H4 (cell line): ENCODE measurements at places on chromosomes 4 and X. TPM values are rescaled to one million over a fixed set of nuclear protein-coding genes. Genes with fewer than 3 reads are reported as not detected.

The ETNPPL gene
- 0.10 TPM in 1 of 2 replicates, not detected in the other for total RNA-seq

The CCNA2 gene
- 119 and 132 TPM in 2 replicates for total RNA-seq

The SHOX gene
- 0.08 TPM in 1 of 2 replicates, not detected in the other for total RNA-seq

The ADRA2C gene
- 1.7 TPM in 2 replicates for total RNA-seq

The DGKQ gene
- total RNA-seq = 5.1 and 5.7 TPM in 2 replicates

The ITGB1BP2 gene
- total RNA-seq = 1.4 TPM in 1 of 2 replicates, not detected in the other

The UGT2B15 gene
- total RNA-seq = not detected in 2 replicates

- peak; percentile 30 for DNase-seq
Observed at GRCh38 chr4:177093964-177094363, 215.7 kb upstream of the NEIL3 start.

- DNase-seq = no peak
Observed at GRCh38 chr4:109850601-109851000, 2.7 kb downstream of the LRIT3 start.

DNA sequence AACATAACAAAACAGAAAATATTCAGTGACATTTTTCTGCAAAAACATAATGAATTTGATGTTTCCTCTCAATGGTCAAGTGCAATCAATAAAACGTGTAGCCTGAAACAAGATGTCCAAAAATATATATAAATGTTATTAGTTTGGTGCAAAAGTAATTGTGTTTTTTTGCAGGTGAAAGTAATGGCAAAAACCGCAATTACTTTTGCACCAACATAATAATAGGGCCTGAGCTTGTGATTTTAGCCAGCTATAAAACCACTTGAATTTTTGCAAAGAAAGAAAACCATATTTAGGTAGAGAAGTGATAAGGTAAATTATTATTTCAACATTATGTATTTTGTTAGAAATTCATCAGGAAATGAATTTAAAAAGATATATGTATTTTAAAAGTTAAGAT is 475.3 kb upstream of the AMOT start:
- DNase-seq = no peak

GRCh38 chr4:24121395-24122175 is 231.7 kb upstream of the PPARGC1A start:
- no peak for DNase-seq

GRCh38 chrX:77628294-77629025 is 157.6 kb downstream of the ATRX start:
- DNase-seq = no peak

DNA sequence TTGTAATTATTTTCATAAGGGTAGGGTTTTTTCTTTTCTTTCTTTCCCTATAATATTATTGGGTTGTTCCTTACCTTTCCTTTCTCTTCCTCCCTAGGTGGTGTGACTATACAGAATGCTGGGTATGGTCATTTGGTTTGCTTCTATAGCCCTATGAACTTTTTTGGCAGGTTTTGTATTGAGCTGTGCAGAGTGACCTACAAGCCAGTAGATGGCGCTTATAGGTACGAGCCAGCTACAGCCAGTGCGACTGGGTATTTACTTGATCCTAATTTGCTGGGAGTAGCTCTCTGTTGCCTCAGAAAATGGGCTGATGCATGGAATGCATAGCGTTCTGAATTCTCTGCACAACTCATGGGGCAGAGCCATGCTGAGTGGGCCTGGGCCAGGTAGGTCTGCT is 423.3 kb downstream of the MAGEE1 start:
- DNase-seq = no peak

DNA sequence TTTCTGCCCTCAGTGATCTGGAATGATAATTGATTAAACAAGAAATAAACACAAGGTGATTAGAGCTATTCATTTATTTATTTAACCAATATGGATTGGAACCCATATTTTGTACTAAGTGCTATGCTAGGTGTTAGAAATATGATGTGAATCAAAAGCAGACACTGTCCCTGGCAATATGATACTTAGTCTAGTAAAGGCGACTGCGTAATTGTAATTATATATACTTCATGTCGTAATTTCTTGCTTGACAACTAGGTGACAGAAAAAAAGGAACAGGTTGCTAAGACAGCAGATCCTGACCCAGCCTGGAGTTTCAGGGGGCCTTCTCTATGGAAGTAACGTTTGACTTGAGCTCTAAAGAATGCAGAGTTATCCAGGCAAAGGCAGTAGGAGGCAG is 236.5 kb upstream of the F9 start:
- DNase-seq = no peak

DNA sequence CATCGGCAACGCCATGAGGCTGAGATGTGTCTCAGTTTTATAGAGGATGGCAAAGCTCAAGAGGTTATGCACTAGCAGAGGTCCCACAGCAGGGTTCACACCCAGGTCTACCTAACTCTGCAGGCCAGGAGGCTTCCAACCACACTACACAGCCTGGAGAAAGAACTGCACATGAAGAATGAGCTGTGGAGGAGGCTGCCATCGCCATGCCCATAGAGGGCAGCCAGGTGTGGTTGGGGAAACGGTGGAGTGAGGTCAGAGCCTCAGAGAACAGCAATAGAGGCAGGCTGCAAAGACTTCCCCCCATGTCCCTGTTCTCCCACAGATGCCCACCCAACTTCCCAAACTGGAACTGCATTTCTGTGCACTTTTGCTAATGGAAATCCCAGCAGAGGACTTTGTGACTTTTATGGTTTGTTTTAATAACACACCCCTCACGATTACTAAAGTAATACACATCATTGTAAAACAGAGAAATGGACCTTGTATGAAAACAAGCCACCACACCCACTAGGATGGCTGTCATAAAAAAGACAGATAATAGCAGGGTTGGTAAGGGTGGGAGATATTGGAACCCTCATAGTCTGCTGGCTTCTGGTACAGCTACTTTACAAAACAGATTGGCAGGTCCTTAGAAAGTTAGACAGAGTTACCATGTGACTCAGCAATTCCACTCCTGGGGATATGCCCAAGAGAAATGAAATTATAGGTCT is 58.9 kb upstream of the PROM1 start:
- no peak for DNase-seq

DNA sequence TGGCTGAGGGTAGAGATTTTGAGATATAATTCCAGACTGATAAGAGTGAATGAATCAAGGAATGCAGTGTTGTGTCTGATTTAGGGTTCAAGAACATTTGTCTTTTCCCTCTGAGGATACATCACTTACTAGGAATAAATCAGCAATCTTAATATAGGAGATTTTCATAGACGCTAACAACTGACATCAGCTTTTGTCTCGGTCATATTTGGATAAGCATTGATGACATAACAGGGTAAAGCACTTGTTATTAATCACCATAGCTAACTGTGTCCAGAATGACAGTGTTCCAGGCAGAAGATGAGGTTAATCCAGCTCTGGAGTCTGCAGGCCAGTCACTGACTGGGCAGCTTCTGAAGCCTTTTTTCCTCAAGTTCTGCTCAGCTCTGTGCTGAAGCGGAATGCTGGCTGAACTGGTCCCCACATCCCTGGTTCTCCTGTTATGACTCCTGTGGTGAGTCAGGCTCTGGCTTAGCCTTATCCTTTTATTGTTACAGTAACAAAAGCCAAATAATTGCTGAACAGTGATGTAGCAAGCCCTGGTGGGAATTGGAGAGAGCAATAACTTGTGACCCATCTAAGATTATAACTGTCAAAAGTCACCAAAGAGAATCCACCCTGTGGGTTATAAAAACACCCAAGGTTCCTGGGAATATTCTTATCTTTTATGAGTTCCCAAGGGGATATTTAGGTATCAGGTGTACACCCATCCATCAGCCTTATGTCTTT is 41.8 kb downstream of the FNIP2 start:
- peak; percentile 80 for DNase-seq

DNA sequence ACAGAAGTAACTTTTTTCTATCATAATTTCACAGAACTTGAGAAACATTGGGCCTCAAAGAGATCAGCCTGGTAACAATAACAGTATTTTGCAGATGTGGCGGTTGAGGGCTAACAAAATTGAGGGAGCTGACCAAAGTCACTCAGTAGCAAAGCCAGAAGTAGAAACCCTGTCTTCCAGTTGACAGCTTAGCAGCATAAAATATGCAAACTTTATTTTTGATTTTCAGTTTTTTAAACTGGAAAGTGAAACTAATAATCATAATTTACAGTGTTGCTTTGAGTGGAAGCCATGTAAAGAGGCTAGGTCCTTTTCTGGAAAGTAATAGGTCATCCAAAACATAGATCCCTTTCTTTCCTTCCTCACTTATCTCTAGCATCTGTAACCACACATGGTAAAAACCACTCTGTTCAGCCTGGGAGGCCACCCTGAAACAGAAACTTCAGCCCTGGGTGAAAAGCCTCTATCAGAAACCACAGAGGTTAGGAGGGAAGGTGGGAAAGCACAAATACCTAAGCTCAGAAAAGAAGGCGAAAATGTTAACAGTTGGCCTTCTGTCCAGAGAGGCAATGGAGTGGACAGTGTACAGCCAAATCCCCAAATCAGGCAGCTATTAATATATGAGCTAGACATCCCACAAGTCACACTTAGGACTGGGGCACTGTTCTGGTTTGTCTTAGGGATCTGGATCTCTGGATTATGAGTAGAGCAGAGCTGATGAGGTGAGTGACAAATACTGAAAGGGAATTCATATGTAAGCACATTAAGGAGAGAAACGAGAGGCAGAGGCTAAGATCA is 61.1 kb upstream of the ARSJ start:
- peak; percentile 77 for DNase-seq

DNA sequence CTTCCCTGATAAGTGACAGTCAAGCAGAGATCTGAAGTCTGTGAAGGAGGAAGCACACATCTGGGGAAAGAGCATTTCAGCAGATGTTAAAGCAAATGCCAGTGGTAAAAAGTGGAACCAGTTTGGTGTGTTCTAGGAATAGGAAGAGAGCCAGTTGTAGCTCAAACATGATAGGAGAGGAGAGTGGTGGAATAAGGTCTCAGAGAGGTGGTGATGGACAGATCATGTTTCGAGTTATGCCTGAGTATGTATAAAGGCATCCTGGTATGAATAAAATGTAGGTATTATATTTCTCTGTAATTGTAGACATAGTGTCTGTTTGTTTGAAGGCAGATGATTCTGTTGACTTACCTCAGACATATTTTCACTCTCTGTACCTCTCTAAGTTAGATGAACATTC is 89.1 kb downstream of the LARP7 start:
- DNase-seq = no peak

- DNase-seq = no peak
Observed at GRCh38 chr4:150023489-150023888, 54.8 kb upstream of the DCLK2 start.

GRCh38 chr4:73868206-73869129 is 725 bp upstream of the CXCL1 start:
- no peak for DNase-seq

GRCh38 chr4:33078145-33078544 is 2358.0 kb downstream of the PCDH7 start:
- DNase-seq = no peak

DNA sequence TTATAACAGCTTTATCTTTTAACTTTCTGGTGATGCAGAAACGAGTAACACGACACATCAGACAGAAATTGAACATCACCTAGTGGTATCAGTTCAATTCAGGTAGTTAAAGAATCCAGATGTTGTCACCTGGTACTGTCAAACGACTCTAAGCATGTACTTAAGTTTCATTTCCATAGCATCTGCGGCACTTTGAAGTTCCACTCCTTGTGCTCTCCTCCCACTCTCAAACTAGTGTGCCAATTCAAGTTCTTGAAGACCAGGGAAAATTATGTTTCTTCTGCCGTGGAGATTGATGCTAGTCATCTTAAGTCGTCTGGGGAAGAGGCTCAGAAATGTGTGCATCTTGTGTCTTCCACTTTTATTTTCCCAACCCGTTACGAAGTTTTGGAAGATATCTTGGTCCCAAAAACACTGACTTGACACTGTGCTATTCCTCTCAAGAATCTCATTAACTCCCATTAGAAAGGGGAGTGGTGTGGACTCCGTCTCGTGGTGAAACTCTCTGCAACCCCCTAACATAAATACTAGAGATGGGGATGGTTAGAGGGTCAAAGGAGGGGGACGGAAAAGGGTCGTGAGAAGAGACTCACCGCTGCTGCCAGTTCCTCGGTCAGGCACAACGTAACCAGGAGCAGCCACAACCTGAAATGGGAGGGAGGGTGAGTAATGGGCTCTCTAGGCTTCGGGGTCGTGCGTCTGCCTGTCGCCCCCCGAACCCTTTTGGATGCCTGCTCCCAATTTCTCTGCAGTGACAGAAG is 693 bp downstream of the COL4A6 start:
- no peak for DNase-seq

- peak; percentile 26 for DNase-seq
Observed at GRCh38 chrX:70087857-70088630, 25.8 kb downstream of the OTUD6A start.

GRCh38 chrX:148499638-148500422 is 587 bp upstream of the AFF2 start:
- DNase-seq = no peak

GRCh38 chr4:40713798-40714197 is 36.0 kb upstream of the NSUN7 start:
- no peak for DNase-seq

DNA sequence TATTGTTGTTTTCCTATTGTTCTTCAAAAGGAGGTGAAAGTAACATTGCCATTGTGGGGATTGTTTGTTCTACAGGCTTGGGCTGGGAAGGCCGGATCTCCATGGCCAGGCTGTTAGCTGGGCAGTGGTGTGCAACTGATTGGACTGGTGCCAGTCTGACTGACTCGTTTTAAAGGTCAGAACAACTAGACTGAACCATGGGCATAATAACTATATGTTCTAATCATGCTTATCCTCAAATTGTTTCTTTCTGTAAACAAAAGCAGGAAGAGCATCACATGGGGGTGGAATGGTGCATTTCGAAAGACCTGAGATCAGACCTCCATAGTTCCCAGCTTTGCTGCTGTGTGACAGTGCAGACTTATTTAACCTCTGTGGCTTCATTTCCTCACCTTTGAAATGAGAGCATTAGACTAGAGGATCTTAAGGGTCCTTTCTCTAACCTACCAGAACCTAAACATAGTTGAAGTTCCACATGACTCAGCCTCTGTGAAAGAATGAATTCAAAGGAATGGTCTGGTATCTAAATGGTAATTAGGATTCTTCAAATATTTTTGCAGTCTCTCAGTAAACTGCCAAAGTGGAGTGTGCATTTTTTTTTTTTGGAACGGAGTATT is 66.7 kb upstream of the PGRMC2 start:
- peak; percentile 96 for DNase-seq

DNA sequence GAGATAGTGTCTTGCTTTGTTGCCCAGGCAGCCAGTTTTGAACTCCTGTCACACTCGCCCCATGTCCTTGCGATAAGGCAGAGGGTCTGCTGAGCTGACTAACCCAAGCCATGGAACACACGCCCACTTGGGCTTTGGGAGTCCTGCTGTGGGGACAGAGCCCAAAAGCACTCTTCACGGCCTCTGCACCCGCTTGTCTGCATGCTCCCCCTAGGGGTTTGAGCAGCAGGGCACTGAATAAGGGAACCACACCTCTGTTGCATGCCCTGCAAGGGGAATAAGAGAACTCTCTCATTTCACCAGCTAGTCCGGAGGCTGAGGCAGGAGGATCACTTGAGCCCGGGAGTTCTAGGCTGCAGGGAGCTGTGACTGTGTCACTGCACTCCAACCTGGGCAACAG is 166.0 kb downstream of the STAG2 start:
- DNase-seq = no peak

GRCh38 chrX:76919761-76920160 is 492.3 kb downstream of the MAGEE1 start:
- no peak for DNase-seq
